Substantia nigra (tissue), 51 donors: ENCODE measurements at places on chromosomes 3 and 15.

- DNase-seq = no peak
Measured at GRCh38 chr15:81235276-81236123, 38.8 kb downstream of the IL16 start.

DNA sequence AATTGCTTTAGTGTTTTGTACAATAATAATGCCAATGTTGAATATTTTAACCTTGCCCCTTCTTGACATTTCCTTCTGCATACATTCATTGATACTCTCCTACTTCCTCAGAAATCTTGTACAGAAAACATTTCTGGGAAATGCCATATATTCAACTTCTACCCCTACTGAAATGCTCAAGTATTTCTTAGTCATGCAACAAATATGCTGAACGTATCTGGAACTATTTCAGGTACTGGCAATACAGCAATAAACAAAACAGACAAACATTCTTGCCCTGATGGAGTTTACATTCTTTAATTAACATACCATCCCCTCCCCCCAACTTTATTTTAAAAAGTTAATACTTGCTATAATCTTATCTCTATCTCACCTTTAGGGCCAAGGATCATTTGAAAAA lies 147.2 kb downstream of the STAG1 start:
- DNase-seq = no peak

- no peak for DNase-seq
Measured at GRCh38 chr15:44246521-44247268, 41.8 kb upstream of the GOLM2 start.

- peak; percentile 73 for DNase-seq
Measured at GRCh38 chr3:143847787-143848631, at the start of gene SLC9A9. SLC9A9 (minus strand) TSS chr3:143848468; CDS start chr3:143848322, 146 bp downstream.

- no peak for DNase-seq
Measured at GRCh38 chr3:53997476-53997875, 105.8 kb upstream of the SELENOK start.

DNA sequence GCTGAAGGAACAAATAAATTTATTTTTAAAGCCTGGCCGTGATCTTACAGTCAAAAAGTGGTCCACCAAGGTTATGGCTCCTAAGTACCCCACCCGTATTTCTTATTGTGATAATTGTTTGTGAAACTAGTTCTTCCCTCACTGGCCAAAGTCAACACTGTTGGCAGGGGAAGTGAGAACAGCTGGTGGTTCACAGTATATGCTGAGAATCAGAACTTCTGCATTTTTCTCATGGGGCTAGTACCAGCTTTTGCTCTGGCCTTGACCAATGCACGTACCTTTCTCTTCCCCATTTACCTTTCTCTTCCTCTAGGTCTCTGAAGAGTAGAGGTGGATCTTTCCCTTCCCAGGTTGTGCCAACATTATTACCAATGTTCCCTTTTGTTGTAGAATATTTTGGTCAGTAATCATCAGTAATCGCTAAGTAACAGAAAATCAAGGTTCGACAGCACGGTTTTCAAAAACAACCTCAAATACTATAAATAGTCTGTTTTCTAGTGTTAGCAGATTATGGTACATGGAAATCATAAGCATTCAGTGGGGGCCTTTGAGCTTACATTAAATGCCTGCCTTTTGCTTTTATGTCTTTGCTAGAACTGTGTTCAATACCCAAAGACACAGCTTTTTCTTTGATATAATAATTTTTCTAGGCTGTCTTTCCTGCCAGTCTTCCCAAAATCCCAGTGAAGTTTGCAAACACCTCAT lies 268.0 kb downstream of the LPP start:
- no peak for DNase-seq

GRCh38 chr3:172194702-172195406 lies 155.5 kb downstream of the FNDC3B start:
- no peak for DNase-seq

DNA sequence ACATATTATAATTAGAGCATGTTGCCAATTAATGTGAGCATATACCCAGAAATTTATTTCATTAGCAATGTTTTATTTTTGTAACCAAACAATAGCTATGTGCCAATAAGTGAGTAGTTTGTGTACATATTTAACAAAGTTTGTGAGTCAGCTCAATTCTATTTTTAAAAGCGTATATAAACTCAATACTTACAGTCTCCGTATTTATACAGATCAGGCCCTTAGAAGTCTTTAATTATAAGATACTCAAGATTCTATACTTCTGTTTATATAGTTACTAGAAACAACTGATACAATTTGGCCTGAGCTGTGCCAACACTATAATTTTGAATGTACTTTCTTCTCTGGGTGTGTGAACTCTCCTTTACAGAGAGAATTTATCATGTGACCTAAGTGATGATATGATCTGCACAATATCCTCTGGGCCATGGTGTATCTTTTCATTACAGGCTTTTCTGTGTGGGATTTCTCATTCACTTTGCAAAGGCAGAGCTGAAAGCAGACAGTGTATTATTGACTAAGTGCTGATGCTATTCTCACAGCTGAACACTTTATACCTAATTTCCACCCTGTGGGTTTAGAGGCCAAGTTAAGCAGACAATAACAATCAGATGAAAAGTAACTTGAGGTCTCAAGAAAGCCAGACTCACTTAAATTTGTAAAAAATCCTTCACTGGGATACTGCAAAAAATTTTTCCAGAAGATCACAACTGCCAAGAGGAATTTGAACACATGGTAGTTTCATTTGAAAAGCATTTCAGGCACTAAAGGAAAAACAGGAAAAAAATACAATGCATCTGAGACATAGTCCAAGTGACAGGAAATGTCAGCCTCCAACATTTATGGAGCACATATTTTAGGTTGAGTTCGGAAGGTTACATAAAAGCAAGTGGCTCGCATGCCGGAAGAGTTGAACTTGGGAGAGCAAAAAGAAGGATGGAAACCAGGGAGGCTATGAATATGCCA lies 277.9 kb upstream of the SEMA6D start:
- no peak for DNase-seq

GRCh38 chr3:100804631-100805030 lies 95.3 kb downstream of the TFG start:
- DNase-seq = no peak

DNA sequence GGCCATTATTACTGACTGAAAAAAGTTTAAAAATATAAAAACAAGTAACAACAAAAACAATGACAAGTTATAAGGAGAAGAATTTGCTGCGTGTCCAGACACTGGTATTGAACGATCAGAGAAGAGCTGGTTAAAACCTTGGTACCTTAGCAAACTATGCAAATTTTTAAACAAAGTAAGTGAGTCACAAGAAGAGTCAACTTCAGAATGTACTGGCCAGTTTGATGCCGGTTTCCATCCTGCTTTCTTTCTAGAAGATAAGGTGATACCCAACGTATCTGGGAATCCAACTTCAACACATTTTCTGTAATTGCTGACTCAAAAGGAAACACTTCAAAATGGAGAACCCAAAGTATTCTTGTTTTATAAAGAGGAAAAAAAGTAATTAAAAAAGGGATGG lies 49.8 kb downstream of the RUBCN start:
- DNase-seq = no peak

GRCh38 chr3:52982839-52983238 lies 63.0 kb downstream of the SFMBT1 start:
- no peak for DNase-seq

DNA sequence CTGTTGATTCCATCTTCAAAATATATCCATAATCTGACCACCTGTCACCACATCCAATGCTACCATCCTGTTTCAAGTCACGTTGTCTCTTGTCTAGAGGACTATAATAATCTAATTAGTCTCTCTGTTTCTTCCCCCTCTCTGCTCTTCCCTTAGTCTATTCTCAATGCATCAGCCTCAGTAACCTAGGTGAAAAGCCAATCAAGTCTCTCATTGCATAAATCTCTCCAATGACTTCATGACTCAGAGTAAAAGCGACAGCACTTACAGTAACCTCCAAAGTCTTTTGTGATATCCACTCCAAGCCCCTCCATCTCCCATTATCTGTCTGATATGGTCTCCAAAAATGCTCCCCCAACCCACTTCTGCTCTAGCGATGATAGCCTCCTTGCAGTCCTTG lies 7.2 kb downstream of the UBA3 start:
- no peak for DNase-seq

- no peak for DNase-seq
Measured at GRCh38 chr3:45507820-45508317, 86.7 kb upstream of the LIMD1 start.

DNA sequence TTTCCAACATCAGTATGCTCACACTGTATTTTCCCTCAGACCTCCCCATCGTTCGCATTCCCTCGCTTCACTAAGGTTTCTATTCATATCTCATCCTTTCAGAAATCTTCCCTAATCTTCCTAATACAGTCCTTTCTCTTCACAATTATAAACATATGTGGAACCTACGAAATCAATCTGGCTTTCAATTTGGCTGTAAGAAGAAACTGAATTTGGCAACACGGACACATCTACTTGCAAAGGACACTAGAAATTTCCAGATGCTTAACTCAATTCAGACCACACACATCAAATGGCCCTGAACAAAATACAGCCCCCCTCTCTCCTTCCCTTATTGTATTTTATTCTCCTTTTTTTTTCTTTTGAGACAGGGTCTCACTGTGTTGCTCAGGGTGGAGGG lies 39.1 kb upstream of the TM4SF19 start:
- no peak for DNase-seq

DNA sequence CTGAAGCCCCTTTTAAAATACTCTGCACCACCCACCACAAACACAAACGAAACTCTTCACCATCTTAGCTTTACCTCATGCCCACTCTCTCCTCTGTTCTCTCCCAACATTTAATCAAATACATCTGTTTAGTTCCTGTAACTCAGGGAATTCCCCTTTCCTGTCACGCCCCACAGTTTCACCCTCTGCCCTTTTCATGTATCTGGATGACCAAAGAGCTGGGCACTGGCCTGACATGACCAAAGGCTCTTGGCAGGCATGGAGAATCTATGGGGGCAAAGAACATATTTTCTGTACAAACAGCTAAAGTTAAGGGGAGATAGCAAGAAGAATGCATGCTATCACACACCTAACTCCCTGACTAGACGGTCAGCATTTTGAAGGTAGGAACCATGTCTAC lies 270.0 kb downstream of the TBL1XR1 start:
- DNase-seq = no peak

DNA sequence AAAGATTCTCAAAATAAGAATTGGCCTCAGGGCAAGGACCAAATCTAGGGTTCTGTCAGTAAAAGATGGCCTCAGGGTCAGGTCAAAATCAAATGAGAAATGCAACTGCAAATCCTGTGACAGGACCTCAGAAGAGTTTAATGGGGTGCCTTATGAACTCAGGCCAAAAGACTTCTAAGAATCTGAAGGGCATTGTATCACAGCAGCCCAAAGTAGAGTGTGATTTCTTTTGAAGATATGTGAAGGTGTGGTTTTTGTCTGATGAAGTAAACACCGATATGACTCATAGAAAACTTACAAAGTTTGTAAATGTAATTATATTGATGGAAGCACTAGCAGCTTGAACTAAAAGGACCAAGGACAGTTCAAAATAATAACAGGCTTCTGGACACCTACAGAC lies 966.1 kb downstream of the AGBL1 start:
- DNase-seq = no peak
